ENCODE measurements at places on chromosomes 5 and 9. TPM values are rescaled to one million over a fixed set of nuclear protein-coding genes. Genes with fewer than 3 reads are reported as not detected.

GRCh38 chr5:455806-456205 lies 12.8 kb downstream of the EXOC3 start:
- DNase-seq = no peak

Gene CDHR2
- polyA plus RNA-seq = 0.10 TPM

- DNase-seq = peak; percentile 9
Observed at GRCh38 chr5:14582797-14583137, 1.2 kb downstream of the OTULINL start.

- DNase-seq = no peak
Observed at GRCh38 chr9:93286252-93287188, 102.6 kb downstream of the WNK2 start.

DNA sequence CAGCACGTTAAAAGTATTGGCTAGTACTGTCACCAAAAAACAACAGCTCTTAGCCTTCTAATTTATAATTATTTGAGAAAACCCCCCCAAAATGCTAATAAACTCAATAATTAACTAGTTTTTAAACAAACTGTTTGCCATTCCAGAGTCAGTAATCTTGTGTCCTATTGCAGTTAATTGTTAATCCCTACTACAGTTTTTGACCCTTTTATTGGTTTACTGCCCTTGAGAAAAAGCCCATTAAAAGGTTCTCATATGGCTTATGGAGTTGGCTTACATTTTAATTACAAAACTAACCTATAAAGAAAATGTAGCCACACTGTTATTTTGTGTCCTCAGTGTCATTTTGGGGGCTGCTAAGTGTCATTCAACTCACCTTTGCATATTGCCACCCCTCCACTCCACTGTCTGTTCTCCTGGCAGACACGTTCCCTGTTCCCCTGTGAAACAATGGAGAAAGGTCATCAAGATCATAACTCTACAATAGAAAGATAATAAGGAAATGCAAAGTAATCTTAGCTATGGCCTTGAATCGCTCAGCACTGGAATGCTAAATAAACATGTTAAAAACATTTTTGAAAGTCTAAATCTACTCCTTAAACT lies 51.6 kb upstream of the TXNDC8 start:
- DNase-seq = no peak

DNA sequence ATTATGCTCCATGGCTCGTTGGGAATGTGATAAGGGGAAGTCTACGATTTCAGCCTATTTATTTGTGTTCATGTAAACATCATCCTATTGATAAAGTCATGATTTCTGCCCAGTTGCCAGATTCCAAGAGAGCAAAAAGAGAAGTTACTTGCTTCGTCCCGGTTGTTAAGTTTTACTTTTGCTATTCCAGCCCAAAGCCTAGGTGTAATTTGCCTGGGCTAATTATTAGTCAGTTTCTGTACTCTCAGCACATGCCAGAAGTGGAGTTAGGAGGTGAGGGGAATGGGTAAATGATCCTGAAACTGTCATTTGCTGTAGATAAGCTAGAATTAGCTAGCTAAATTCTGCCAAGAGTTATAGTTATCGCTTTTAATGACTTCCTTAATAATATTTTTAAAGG lies 4.5 kb upstream of the ANKH start:
- DNase-seq = no peak

DNA sequence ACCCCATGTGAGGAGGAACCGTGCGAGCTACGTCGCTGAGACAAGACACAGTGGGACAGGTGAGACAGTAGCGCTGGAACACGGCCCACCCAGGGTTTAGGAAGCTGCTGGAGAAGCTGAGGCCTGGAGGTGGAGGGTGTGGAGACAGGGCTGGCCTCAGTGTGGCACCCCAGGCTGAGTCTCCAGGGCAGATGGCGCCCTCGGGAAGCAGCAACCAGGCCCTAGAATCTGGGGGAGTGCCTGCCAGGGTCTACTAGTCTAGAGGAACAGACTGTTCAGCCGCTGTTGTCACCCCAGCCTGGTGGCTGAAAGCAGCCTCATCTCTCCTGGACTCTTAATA lies 4.6 kb upstream of the TERT start:
- no peak for DNase-seq

DNA sequence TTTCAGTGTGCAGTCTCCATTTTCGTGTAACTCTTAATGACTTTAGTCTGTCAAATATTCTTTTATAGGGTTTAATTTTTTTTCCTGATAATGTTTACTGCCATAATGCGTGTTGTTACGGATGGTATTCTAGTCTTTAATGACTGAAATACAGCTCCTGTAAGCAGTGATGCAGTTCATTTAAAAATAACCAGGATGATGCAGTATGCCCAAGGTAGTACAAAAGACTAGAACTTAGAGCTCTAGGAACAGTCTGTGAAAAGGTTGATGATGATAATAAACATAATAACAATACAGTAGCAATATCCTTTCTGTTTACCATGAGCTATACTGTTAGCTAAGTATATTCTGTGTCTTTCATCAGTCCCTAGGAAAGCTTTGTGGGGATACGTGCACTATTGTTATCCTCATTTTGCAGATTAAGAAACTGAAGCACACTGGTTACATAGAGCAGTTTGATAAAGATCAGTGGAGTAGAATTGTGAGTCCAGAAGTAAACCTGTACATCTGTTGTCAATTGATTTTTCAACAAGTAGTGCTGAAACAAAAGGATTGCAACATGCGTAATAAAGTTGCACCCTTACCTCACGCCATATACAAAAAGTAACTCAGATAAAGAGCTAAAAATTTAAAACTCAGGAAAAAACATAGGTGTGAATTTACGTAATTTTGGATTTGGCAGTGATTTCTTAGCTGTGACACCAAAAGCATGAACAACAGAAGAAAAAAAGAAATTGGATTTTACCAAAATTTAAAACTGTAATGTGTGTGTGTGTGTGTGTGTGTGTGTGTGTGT lies 64.5 kb downstream of the MTREX start:
- no peak for DNase-seq

DNA sequence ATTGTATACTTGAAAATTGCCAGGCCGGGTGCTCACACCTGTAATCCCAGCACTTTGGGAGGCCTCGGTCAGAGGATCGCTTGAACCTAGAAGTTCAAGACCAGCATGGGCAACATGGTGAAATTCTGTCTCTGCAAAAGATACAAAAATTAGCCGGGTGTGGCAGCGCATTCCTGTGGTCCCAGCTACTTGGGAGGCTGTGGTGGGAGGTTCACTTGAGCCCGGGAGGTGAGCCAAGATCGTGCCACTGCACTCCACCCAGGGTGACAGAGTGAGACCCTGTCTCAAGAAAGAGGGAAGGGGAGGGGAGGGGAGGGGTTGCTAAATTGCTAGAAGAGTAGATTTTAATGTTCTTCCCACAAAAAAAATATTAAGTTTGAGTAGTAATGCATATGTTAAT lies 53.2 kb downstream of the FNBP1 start:
- DNase-seq = no peak

Gene EIF4E1B
- 0.61 TPM for polyA plus RNA-seq

DNA sequence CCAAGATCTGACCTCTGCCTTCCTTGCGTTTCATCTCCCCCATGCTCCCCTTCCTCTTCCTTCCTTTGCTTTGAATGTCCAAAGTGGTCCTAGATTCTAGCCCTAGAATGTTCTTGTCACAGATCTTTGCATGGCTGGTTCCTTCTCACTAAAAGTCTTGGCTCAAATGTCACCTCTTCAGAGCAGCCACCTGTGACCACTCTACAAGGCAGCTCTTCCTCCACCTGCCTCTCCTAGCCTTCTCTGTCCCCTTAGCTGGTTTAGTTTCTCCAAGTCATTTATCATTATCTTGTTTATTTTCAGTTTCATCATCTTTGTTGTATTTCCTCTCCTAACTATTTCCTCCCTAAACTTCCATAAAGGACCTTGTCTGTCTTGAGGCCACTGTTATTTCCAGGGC lies 7.1 kb upstream of the OCLN start:
- no peak for DNase-seq

Gene C5orf58
- 0.36 TPM for polyA plus RNA-seq

GRCh38 chr5:59712836-59713497 lies 180.6 kb downstream of the PDE4D start:
- no peak for DNase-seq

Measured in ovary (tissue), 10 donors.